ENCODE measurements at places on chromosomes 11 and 22. TPM values are rescaled to one million over a fixed set of nuclear protein-coding genes. Genes with fewer than 3 reads are reported as not detected.

- H3K36me3 ChIP-seq, result no peaks in the 10 kb centered on the region
- no peak overlapping the region for H3K4me3 ChIP-seq
- H3K4me1 ChIP-seq, result peaks cover 25% of the 10 kb centered on the region
- peak; percentile 69 for DNase-seq
- no peaks in the 10 kb centered on the region for H3K27me3 ChIP-seq
- peak overlapping the region; percentile 81 for H3K27ac ChIP-seq
Observed at GRCh38 chr11:63448646-63449045, 42.3 kb downstream of the PLAAT5 start.

DNA sequence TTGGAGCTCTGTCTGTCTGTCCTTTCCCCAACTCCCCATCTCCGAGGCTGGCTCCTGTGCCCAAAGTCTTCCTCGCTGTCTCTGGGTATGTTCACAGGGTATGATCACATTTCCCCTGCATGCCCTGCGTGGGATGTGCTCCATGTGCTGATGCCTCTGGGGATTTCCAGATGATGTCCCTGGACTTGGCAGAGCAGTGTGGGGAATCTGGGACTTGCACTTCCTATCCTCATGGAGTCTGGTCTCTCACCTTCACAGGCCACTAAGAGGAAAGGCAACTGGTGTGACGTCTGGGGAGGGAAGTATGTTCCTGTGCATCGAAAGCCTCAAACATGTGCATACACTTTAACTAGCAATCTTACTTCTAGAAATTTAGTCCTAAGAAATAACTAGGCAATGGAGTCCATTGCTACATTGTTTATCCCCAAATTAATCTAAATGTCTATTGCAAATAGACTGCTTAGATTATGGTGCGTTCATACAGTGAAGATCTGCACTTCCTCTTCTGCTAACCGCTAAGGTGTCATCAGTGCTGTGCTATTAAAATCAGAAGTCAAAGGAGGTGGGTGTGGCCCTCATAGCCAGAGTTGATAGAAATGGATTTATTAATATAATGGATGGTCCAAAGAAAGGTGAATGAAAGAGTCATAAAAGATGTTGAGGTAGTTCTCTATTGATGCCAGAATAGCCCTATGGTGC is 20.8 kb downstream of the TIMP3 start:
- no peaks in the 10 kb centered on the region for H3K27me3 ChIP-seq
- DNase-seq, result no peak
- H3K36me3 ChIP-seq, result no peaks in the 10 kb centered on the region
- no peak overlapping the region for H3K4me3 ChIP-seq

DNA sequence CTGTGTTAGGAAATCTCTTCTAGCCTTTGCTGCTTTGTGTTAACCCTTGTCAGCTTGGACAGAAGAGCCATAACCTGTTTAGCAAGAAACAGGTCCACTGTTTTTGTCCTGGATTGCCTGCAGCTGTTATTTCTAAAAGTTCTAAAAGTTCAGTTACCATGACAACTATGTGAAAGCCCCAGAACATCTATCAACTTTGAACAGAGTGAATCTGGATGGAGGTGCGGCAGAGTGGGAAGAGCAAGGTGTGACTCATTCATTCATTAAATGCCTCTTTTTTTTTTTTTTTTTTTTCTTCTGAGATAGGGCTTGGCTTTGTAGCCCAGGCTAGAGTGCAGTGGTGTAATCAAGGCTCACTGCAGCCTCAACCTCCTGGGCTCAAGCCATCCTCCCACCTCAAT is 50.5 kb downstream of the RBX1 start:
- H3K36me3 ChIP-seq, result no peaks in the 10 kb centered on the region
- no peak overlapping the region for H3K4me3 ChIP-seq
- H3K4me1 ChIP-seq, result peaks cover 5% of the 10 kb centered on the region

GRCh38 chr11:132610216-132610615 is 922.1 kb downstream of the OPCML start:
- no peak overlapping the region for H3K4me3 ChIP-seq
- no peaks in the 10 kb centered on the region for H3K36me3 ChIP-seq
- H3K4me1 ChIP-seq, result no peaks in the 10 kb centered on the region
- DNase-seq, result no peak
- H3K27me3 ChIP-seq, result no peaks in the 10 kb centered on the region

DNA sequence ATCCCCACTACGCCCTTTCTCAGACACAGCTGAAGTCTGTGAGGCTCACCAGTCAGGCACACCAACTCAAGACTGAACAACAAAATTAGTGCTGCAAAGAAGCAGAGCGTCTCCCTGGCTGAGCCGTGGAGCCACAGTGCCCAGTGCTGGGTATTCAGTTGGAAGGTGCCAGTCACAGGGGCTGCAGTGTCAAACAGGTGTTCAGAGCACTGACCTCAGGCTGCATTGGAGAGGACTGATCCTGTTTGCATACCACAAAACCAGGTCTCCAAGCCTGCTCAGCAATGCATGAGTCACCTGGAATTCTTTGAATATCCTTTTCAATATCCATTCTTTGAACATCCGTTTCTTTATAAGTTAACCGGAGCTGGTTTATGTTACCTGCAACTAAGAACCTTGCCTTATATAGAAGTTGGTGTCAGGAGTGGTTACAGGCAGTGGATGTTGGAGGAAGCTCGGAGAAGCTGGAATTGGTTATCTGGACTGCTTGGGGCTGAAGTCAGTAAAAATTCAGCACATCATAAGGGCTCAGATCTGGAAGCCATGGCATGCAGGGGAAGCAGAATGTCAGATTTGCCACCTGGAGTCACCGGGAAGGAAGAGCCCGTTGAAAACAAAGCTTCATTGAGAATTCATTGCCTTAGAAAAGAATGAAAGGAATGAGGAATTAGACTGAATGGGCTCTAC is 30.3 kb downstream of the PDGFB start:
- H3K27ac ChIP-seq, result peak overlapping the region; percentile 94
- no peaks in the 10 kb centered on the region for H3K27me3 ChIP-seq
- H3K4me1 ChIP-seq, result peaks cover 26% of the 10 kb centered on the region
- peak; percentile 96 for DNase-seq
- no peaks in the 10 kb centered on the region for H3K36me3 ChIP-seq

- H3K36me3 ChIP-seq, result no peaks in the 10 kb centered on the region
- H3K4me1 ChIP-seq, result 0 out of 2 replicates have a peak, but pooled peaks cover 3% of the 10 kb centered on the region
- no peak overlapping the region for H3K27ac ChIP-seq
- no peaks in the 10 kb centered on the region for H3K27me3 ChIP-seq
- DNase-seq, result peak; percentile 25
Observed at GRCh38 chr11:75635066-75635862, 33.6 kb downstream of the MAP6 start.

- H3K27ac ChIP-seq, result no peak overlapping the region
- no peaks in the 10 kb centered on the region for H3K4me1 ChIP-seq
- no peak for DNase-seq
- H3K36me3 ChIP-seq, result no peaks in the 10 kb centered on the region
Observed at GRCh38 chr11:58394195-58394594, 12.5 kb downstream of the OR5B3 start.

- H3K4me1 ChIP-seq, result peaks cover 28% of the 10 kb centered on the region
- no peak for DNase-seq
- no peaks in the 10 kb centered on the region for H3K27me3 ChIP-seq
- no peak overlapping the region for H3K4me3 ChIP-seq
- peaks cover 10% of the 10 kb centered on the region for H3K36me3 ChIP-seq
Observed at GRCh38 chr22:36347094-36347493, 40.7 kb downstream of the MYH9 start.

DNA sequence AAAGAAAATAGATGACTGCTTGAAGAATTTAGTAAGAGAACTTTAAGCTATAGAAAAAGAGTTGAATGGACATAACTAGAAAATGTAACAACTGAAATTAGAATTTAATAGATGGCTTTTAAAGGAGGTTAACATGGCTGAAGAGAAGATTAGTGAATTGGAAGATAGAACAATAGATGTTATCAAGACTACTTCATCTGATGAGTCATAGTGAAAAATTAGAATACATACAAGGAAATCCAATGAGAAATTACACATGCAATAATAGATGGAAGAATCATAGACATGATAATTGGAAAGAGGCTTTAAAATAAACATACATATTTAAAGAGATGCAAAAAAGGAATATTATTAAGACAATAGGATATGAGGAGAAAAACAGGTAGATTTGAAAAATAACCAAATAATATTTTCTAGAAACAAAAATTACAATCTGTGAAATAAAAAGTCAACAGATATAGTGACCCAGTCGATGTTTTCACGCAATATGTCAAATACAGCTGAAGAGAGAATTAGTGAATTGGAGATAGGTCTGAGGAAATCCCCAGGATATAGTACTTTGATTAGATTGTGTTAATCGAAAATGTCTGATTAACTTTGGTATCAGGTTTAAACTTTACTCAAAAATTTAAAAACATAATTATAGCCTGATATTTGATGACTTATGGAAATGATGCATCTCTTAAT is 28.2 kb downstream of the CAT start:
- H3K4me1 ChIP-seq, result no peaks in the 10 kb centered on the region
- no peaks in the 10 kb centered on the region for H3K27me3 ChIP-seq
- H3K36me3 ChIP-seq, result peaks cover 32% of the 10 kb centered on the region

- no peak for DNase-seq
- no peaks in the 10 kb centered on the region for H3K4me1 ChIP-seq
- H3K27me3 ChIP-seq, result no peaks in the 10 kb centered on the region
- no peak overlapping the region for H3K4me3 ChIP-seq
- H3K36me3 ChIP-seq, result peaks cover 10% of the 10 kb centered on the region
Observed at GRCh38 chr22:20576445-20576816, 69.0 kb downstream of the MED15 start.

- no peaks in the 10 kb centered on the region for H3K27me3 ChIP-seq
- H3K27ac ChIP-seq, result peak overlapping the region; percentile 85
- H3K4me3 ChIP-seq, result no peak overlapping the region
- peaks cover 38% of the 10 kb centered on the region for H3K4me1 ChIP-seq
Observed at GRCh38 chr22:40728731-40729189, 49.5 kb downstream of the MCHR1 start.

GRCh38 chr22:24066865-24067264 is 55.8 kb downstream of the CABIN1 start:
- H3K27ac ChIP-seq, result no peak overlapping the region
- H3K4me1 ChIP-seq, result no peaks in the 10 kb centered on the region
- H3K36me3 ChIP-seq, result peaks cover 4% of the 10 kb centered on the region
- no peak for DNase-seq
- no peaks in the 10 kb centered on the region for H3K27me3 ChIP-seq

GRCh38 chr11:690738-691633 is 4.0 kb downstream of the DEAF1 start:
- 0 out of 2 replicates have a peak overlapping the region, but pooled peaks have one; percentile 26 for H3K27ac ChIP-seq
- H3K27me3 ChIP-seq, result no peaks in the 10 kb centered on the region
- H3K4me1 ChIP-seq, result peaks cover 8% of the 10 kb centered on the region

DNA sequence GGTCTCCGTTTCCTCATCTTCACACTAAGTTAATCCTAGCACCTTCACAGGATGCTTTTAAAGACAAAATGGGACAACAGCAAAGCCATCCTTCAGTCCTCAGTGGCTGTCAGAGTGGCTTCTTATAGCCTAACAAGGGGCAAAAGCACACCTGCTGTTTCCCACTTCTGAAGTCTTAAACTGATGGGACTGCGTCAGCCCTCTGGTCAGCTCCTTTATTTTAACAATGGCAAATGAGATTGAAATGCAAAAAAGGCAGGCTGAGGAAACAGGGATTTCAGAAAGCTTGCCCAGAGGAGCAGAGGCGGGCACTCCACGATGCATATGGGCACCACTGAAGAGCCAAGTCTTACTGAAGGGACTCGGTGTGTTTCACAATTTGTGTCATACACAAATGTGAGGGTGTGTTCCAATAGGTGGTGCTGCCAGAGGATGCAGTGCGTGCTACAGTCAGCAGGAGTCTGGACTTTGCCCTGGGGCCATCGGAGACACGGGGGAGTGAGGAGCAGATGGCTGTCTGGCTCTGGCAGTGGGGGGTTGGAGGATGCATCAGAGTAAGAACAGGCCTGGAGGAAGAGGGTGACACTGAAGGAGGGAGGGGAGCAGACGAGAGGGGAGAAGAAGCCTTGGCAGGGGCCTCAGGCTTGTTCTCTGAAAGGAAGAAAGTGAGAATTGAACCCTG is 47.3 kb downstream of the TENM4 start:
- 0 out of 2 replicates have a peak overlapping the region, but pooled peaks have one; percentile 17 for H3K4me3 ChIP-seq
- peaks cover 17% of the 10 kb centered on the region for H3K4me1 ChIP-seq
- no peaks in the 10 kb centered on the region for H3K36me3 ChIP-seq
- no peak overlapping the region for H3K27ac ChIP-seq
- peak; percentile 54 for DNase-seq
- no peaks in the 10 kb centered on the region for H3K27me3 ChIP-seq

DNA sequence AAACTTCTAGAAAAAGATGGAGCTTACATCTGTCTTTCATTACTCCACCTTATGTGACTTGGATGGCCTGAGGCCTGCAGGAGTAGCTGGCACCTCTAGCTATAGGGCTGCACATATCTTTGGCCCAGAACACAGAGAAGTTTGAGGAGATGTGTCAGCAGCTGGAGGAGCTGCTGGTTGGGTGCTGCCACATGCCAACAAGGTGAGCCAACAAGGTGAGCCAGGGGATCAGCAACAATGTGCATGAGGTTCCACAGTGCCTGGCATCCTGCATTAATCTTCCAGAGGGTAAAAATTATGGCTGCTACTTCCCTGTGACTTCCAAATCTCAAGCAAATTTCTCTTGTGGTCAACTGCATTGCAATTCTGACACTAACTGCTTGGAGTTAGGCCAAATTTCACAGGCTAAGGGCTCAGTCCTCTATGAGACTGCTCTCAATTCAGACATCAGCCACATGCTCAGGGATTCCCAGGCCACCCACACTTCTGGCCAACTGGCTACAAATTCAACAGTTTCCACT is 16.0 kb downstream of the RBM7 start:
- no peaks in the 10 kb centered on the region for H3K27me3 ChIP-seq
- H3K4me1 ChIP-seq, result peaks cover 14% of the 10 kb centered on the region
- DNase-seq, result no peak
- no peaks in the 10 kb centered on the region for H3K36me3 ChIP-seq

- no peak for DNase-seq
- H3K27ac ChIP-seq, result no peak overlapping the region
- H3K36me3 ChIP-seq, result no peaks in the 10 kb centered on the region
Observed at GRCh38 chr11:16809886-16810668, 71.6 kb downstream of the C11orf58 start.

GRCh38 chr22:42065438-42066125 is 5.0 kb downstream of the NAGA start:
- H3K27ac ChIP-seq, result no peak overlapping the region
- no peaks in the 10 kb centered on the region for H3K27me3 ChIP-seq
- DNase-seq, result peak; percentile 80
- peaks cover 3% of the 10 kb centered on the region for H3K36me3 ChIP-seq

GRCh38 chr22:50084614-50085021 is 608 bp downstream of the MLC1 start:
- no peak overlapping the region for H3K4me3 ChIP-seq
- no peak for DNase-seq
- H3K27me3 ChIP-seq, result peaks cover 7% of the 10 kb centered on the region
- H3K4me1 ChIP-seq, result no peaks in the 10 kb centered on the region
- H3K36me3 ChIP-seq, result no peaks in the 10 kb centered on the region

Gene CASP5
- total RNA-seq, result not detected

Gene MYEOV
- 0.14 TPM for total RNA-seq

Gene FOLR2
- not detected for total RNA-seq

Gene PKP3
- 18.7 TPM for total RNA-seq

Gene RNF26
- 58.3 TPM for total RNA-seq

Gene CARD18
- not detected for total RNA-seq

Gene LAYN
- 4.3 TPM for total RNA-seq

Gene MOGAT2
- not detected for total RNA-seq

Gene OR52E8
- total RNA-seq, result not detected

Gene IL17REL
- total RNA-seq, result 0.31 TPM

Data from GM23338 (cell line).